ENCODE measurements at places on chromosomes 12 and 14. TPM values are rescaled to one million over a fixed set of nuclear protein-coding genes. Genes with fewer than 3 reads are reported as not detected.

Gene HCAR2
- total RNA-seq, result 0.13 TPM

Gene RASSF3
- 59.4 TPM for total RNA-seq

Gene ZNF219
- 6.4 TPM for total RNA-seq

Gene LRRC10
- total RNA-seq, result not detected

Gene AVPR1A
- total RNA-seq, result not detected

Gene SAMD15
- total RNA-seq, result 1.1 TPM

Gene KRT71
- total RNA-seq, result not detected

Gene ALDH1L2
- total RNA-seq, result 13.2 TPM

Gene RD3L
- not detected for total RNA-seq

Gene P2RX4
- total RNA-seq, result 17.0 TPM

Gene CLEC12A
- total RNA-seq, result not detected

Gene FLVCR2
- 3.7 TPM for total RNA-seq

DNA sequence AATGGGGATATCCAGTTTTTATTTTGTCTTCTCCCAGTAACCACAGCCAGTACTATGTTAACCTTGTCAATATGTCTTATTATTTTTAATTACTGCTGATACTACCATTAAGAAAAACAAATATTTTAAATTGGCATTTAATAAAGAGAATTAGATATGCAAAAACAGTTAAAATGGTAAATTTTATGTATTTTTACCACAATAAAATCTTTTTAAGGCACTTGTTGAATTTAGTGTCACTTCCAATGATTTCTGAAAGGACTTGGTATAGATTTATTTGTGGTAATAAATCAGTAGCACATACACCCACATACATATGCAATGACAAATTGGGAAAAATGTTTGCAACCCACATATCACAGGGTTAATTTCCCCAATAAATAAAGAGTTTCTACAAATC lies 14.0 kb downstream of the CDKN1B start:
- no peak overlapping the region for H3K4me3 ChIP-seq
- no peak overlapping the region for H3K27ac ChIP-seq
- peaks cover 11% of the 10 kb centered on the region for H3K4me1 ChIP-seq
- H3K36me3 ChIP-seq, result no peaks in the 10 kb centered on the region
- H3K27me3 ChIP-seq, result no peaks in the 10 kb centered on the region

DNA sequence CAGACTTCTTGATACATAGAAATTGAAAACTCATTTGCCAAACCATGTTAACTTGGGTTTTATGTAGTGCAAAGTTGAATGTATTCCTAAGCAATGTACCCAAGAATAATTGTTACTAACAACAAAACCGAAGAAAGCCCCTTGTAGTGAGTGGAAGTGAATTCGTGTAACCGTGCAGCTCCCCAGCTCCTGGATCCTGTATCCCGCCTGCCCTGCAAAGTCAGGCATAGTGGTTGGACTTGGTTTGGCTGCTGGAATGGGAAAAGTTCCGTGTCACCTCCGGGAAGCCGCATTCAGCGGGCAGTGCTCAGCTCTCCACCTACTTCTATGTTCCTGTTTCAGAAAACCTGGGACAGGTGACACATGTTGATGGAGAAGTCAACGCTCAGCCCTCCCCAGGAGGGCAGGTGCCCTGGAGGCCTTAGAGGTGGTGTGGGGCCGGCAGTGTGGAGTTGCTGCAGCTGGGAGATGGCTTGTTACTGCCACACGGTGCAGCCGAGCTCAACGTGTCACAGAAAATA lies 29.2 kb upstream of the C14orf180 start:
- H3K27ac ChIP-seq, result no peak overlapping the region
- H3K4me1 ChIP-seq, result no peaks in the 10 kb centered on the region
- H3K27me3 ChIP-seq, result peaks cover 6% of the 10 kb centered on the region
- H3K36me3 ChIP-seq, result no peaks in the 10 kb centered on the region
- DNase-seq, result no peak

- no peak overlapping the region for H3K4me3 ChIP-seq
- peak; percentile 5 for DNase-seq
- peaks cover 4% of the 10 kb centered on the region for H3K4me1 ChIP-seq
- no peaks in the 10 kb centered on the region for H3K36me3 ChIP-seq
- H3K27me3 ChIP-seq, result no peaks in the 10 kb centered on the region
Measured at GRCh38 chr12:124646385-124647230, 79.2 kb upstream of the NCOR2 start.

DNA sequence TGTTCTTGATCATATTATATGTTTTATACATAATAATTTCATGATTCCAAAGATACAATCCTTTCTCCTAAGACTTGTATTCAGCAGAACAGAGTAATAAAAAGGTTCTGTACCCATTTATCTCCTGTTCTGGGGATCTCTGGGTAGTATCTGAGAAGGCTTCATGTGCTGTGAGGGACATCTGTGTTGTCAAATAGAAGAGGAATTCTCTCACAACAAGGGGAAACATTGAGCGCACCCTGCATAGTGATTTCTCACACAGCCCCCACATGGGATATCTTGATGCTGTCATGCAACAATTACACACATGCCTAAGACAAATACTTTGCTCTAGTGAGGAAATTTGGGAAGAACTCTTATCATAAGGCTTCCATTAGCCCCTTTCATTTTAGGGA lies 101.8 kb upstream of the ATF1 start:
- peaks cover 50% of the 10 kb centered on the region for H3K4me1 ChIP-seq
- H3K36me3 ChIP-seq, result no peaks in the 10 kb centered on the region
- H3K27me3 ChIP-seq, result no peaks in the 10 kb centered on the region
- DNase-seq, result no peak
- peak overlapping the region; percentile 83 for H3K27ac ChIP-seq

- no peaks in the 10 kb centered on the region for H3K4me1 ChIP-seq
- peak; percentile 48 for DNase-seq
- no peaks in the 10 kb centered on the region for H3K36me3 ChIP-seq
- no peak overlapping the region for H3K4me3 ChIP-seq
Measured at GRCh38 chr12:10140001-10140400, 10.0 kb upstream of the CLEC7A start.

DNA sequence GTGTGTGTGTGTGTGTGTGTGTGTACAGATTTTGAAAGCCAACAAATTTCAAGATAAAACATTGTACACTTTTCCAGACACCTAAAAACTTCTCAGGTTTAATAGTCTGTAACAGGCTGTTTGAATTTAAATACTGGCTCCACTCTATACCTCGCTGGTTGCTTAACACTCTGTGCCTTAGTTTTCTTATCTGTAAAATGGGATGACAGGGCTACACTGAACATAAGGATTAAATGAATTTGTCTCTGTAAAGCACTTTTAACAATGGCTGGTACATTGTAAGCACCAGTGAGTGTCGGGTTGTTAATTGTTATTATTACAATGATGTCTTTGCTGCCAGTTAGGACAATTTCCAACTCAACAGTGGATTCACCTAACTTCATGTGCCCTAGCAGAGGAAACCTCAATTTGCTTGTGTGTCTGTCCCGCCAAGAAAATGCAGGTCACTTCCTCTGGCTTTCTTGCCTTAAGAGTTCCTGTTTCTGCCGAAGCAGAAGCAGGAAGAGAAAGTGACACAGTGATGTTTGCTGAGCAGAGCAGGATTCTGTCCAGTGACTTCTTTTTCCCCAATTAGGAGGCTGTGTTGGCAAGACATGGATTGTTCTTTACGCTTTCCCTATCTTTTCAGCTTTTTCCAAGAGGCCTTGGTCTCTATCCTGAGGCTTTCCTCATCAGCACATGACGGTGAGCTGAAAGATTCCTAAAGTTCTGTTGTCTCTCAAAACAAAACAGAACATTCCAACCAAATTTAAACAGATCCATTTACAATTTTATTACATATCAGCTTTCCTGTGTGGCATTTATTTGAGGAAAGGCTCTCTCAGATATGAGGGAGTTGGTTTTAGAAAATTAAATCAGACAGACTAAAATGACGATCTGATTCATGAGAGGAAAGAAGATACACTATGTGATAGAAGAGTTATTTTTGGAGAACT lies 154.1 kb upstream of the ATP2B1 start:
- peak overlapping the region; percentile 60 for H3K4me3 ChIP-seq
- no peaks in the 10 kb centered on the region for H3K27me3 ChIP-seq
- peak overlapping the region; percentile 89 for H3K27ac ChIP-seq

DNA sequence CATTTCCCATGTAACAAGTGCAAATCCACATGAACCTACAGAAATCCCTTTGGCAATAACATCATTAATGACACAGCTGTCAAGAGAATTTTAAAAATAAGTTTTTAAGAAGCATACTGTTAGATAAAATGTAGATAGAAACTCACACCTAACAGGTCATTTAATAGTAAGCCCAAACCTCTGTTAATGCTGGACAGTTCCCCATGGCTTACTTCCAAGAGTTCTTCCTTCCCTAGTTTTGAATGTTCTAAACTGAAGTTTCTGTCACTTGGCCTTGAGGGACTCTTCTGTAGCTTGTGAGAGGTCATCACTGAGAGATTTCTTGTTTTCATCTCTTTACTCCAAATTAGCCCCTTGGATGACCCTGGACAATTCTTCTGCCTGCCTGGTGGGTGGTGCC lies 22.7 kb downstream of the OTX2 start:
- no peak overlapping the region for H3K27ac ChIP-seq
- no peaks in the 10 kb centered on the region for H3K27me3 ChIP-seq
- H3K4me3 ChIP-seq, result no peak overlapping the region
- DNase-seq, result no peak
- H3K36me3 ChIP-seq, result no peaks in the 10 kb centered on the region
- no peaks in the 10 kb centered on the region for H3K4me1 ChIP-seq

- no peak for DNase-seq
- no peak overlapping the region for H3K4me3 ChIP-seq
- H3K4me1 ChIP-seq, result no peaks in the 10 kb centered on the region
- H3K27me3 ChIP-seq, result no peaks in the 10 kb centered on the region
- H3K36me3 ChIP-seq, result no peaks in the 10 kb centered on the region
Measured at GRCh38 chr14:58082491-58083098, 69.4 kb downstream of the ARMH4 start.

GRCh38 chr12:82848845-82849244 lies 162.1 kb downstream of the TMTC2 start:
- H3K4me3 ChIP-seq, result no peak overlapping the region
- H3K27ac ChIP-seq, result no peak overlapping the region
- H3K4me1 ChIP-seq, result no peaks in the 10 kb centered on the region
- no peaks in the 10 kb centered on the region for H3K27me3 ChIP-seq
- DNase-seq, result no peak
- H3K36me3 ChIP-seq, result no peaks in the 10 kb centered on the region

GRCh38 chr12:121620333-121620891 lies 5.9 kb upstream of the ORAI1 start:
- H3K27ac ChIP-seq, result no peak overlapping the region
- H3K4me1 ChIP-seq, result peaks cover 3% of the 10 kb centered on the region
- no peaks in the 10 kb centered on the region for H3K27me3 ChIP-seq
- DNase-seq, result no peak

GRCh38 chr14:32594766-32595165 lies 265.7 kb downstream of the AKAP6 start:
- no peak overlapping the region for H3K4me3 ChIP-seq
- no peaks in the 10 kb centered on the region for H3K27me3 ChIP-seq
- no peak for DNase-seq
- H3K27ac ChIP-seq, result no peak overlapping the region

DNA sequence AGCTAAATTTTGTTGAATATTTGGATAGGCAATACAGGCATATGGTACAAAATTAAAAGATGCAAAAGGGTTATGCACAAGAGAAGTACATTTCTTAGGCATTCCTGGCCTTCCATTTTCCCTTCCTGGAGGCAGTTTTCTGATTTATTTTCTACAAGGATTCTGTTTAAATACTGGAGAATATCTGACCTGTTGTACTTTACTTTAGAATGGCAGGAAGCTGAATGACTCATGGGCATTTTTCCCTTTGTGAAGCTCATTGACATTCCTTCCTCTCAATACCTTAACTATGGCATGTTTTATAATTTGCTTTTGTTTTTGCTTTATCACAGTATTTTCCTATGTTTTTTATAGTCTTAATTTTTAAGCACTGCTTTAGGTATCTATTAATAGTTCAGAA lies 62.7 kb downstream of the RCOR1 start:
- H3K27ac ChIP-seq, result no peak overlapping the region
- H3K4me3 ChIP-seq, result no peak overlapping the region
- no peak for DNase-seq
- no peaks in the 10 kb centered on the region for H3K27me3 ChIP-seq

- no peak for DNase-seq
- no peaks in the 10 kb centered on the region for H3K27me3 ChIP-seq
- no peaks in the 10 kb centered on the region for H3K4me1 ChIP-seq
- no peak overlapping the region for H3K27ac ChIP-seq
Measured at GRCh38 chr12:87217491-87217890, 811.7 kb downstream of the C12orf50 start.

GRCh38 chr14:92686900-92687427 lies 61.5 kb downstream of the LGMN start:
- H3K4me3 ChIP-seq, result no peak overlapping the region
- no peak for DNase-seq
- H3K36me3 ChIP-seq, result peaks cover 19% of the 10 kb centered on the region
- H3K27ac ChIP-seq, result no peak overlapping the region
